T-cell (primary cell): ENCODE measurements at places on chromosomes 2 and 18. TPM values are rescaled to one million over a fixed set of nuclear protein-coding genes. Genes with fewer than 3 reads are reported as not detected.

DNA sequence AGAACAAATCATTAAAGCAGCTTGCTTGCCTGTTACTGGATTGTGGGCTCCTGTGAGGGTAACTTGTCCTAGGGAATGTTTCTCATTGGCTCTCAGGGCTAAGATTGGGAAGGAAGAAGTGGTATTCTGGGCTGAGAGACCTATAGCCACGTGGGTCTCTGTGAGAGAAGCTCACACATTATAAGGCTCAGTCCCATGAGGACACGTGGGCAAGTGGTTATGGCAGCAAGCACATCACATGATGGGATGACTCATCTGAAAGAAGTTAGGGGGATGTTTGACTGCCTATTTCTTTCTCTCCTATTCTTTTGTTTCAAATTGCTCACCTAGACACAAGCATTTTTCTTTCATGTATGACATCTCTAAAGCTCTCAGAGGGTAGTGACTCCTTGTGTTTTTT lies 418.0 kb upstream of the ST6GAL2 start:
- no peak for DNase-seq
- no peaks in the 10 kb centered on the region for H3K4me1 ChIP-seq
- no peak overlapping the region for H3K4me3 ChIP-seq

GRCh38 chr2:240284503-240285259 lies 144.2 kb upstream of the OTOS start:
- H3K27ac ChIP-seq, result no peak overlapping the region
- no peaks in the 10 kb centered on the region for H3K4me1 ChIP-seq
- DNase-seq, result no peak
- no peaks in the 10 kb centered on the region for H3K36me3 ChIP-seq

- peaks cover 30% of the 10 kb centered on the region for H3K27me3 ChIP-seq
- DNase-seq, result no peak
- no peaks in the 10 kb centered on the region for H3K36me3 ChIP-seq
- peaks cover 11% of the 10 kb centered on the region for H3K4me1 ChIP-seq
These were observed 17.5 kb downstream of the GNLY start for GRCh38 chr2:85711578-85712060.

- H3K36me3 ChIP-seq, result no peaks in the 10 kb centered on the region
- DNase-seq, result no peak
- H3K27me3 ChIP-seq, result peaks cover 2% of the 10 kb centered on the region
- H3K4me1 ChIP-seq, result no peaks in the 10 kb centered on the region
- no peak overlapping the region for H3K27ac ChIP-seq
- no peak overlapping the region for H3K4me3 ChIP-seq
These were observed 65.6 kb upstream of the RFX8 start for GRCh38 chr2:101540518-101540917.

- H3K27me3 ChIP-seq, result no peaks in the 10 kb centered on the region
- H3K27ac ChIP-seq, result no peak overlapping the region
- H3K4me3 ChIP-seq, result no peak overlapping the region
- no peak for DNase-seq
These were observed 65.4 kb upstream of the MCFD2 start for GRCh38 chr2:46980786-46981573.

DNA sequence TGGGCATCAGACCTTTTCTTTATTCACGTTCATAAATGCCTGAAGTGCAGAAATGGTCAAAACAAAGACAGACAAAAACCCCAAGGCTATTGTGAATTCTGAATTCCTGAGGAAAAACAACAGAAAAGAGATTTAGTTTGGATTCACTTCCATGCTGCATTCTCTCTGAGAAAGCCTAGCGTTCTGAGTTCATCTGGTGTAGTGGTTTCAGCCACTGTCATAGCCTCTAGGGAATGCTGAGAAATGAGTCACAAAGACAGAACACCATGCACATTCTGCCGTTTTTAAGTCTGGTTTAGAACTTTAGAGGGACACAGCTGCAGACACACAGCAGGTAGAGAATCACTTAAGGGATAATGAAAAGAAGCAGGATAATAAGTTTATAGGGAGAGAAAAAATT lies 93.8 kb downstream of the LRP1B start:
- no peak overlapping the region for H3K27ac ChIP-seq
- DNase-seq, result no peak
- H3K4me1 ChIP-seq, result no peaks in the 10 kb centered on the region
- H3K27me3 ChIP-seq, result no peaks in the 10 kb centered on the region
- no peaks in the 10 kb centered on the region for H3K36me3 ChIP-seq
- H3K4me3 ChIP-seq, result no peak overlapping the region

DNA sequence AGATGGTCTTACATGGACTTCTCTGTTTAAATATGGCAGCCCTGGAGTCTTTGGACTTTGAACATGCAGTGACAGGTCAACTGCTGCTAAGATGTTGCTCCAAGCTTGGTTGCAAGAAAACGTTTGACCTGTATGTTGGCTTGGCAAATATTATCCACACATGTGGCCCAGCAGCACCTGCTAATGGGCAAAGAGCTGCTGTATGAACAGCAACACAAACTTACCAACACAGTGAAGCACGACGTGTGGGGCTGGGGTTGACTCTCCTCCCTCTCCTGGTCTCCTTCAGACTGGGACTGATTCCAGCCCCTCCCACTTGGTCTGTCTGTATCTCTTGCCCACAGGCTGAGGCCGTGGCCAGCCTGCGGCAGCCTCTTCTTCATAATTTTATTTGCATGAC lies 3.8 kb downstream of the KCNE4 start:
- peaks cover 11% of the 10 kb centered on the region for H3K27me3 ChIP-seq
- H3K27ac ChIP-seq, result no peak overlapping the region
- no peaks in the 10 kb centered on the region for H3K36me3 ChIP-seq
- DNase-seq, result no peak

GRCh38 chr18:10950876-10951630 lies 198.3 kb downstream of the PIEZO2 start:
- H3K36me3 ChIP-seq, result no peaks in the 10 kb centered on the region
- no peak overlapping the region for H3K4me3 ChIP-seq
- H3K27me3 ChIP-seq, result no peaks in the 10 kb centered on the region
- no peak for DNase-seq
- H3K4me1 ChIP-seq, result no peaks in the 10 kb centered on the region

DNA sequence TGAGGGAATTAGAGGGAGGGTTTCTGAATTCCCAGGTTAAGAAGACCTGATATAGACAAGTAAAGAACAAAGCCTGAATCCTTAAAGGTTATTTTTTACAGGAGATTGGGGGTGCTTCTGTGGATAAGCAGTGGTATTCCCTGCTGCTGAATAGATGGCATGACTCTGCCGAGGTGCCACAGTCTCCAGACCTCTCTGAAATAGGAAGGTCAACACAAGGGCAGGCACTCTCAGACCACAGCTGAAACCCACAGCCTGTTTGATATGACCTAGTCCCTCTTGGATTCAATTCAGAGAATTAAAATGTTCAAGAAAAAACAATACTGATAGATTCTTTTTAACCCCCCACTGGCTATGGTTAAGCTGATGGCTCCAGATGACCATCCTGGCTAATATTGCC lies 259.3 kb downstream of the PTGR3 start:
- peaks cover 24% of the 10 kb centered on the region for H3K4me1 ChIP-seq
- no peaks in the 10 kb centered on the region for H3K27me3 ChIP-seq
- no peak overlapping the region for H3K4me3 ChIP-seq
- H3K36me3 ChIP-seq, result no peaks in the 10 kb centered on the region
- H3K27ac ChIP-seq, result no peak overlapping the region

GRCh38 chr2:222713002-222713401 lies 41.5 kb downstream of the MOGAT1 start:
- no peak for DNase-seq
- no peak overlapping the region for H3K4me3 ChIP-seq
- H3K4me1 ChIP-seq, result no peaks in the 10 kb centered on the region
- H3K36me3 ChIP-seq, result no peaks in the 10 kb centered on the region

- DNase-seq, result no peak
- H3K27ac ChIP-seq, result no peak overlapping the region
- H3K36me3 ChIP-seq, result no peaks in the 10 kb centered on the region
These were observed 4.9 kb downstream of the KCNE4 start for GRCh38 chr2:223056701-223057418.

DNA sequence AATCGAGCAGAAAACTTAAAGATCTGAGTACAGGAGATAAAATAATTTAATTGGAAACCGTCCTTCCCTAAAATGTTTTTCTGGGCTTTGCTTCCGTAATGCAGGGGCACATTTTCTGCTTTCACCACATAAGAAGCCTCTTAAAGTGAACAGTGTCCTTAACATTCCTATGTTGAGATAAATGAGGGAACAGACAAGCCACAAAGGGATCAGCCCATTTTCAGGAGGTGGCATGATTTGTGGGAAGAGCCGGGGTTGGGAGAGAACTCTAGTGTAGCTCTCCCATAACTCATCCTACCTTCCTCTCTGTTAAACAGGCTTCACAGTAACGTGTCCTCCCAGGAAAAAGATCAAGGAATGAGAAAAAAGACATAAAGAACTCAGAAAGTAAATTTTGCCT lies 56.9 kb upstream of the ACVR1C start:
- H3K36me3 ChIP-seq, result no peaks in the 10 kb centered on the region
- no peak overlapping the region for H3K4me3 ChIP-seq
- DNase-seq, result no peak
- H3K27me3 ChIP-seq, result no peaks in the 10 kb centered on the region
- H3K4me1 ChIP-seq, result no peaks in the 10 kb centered on the region

DNA sequence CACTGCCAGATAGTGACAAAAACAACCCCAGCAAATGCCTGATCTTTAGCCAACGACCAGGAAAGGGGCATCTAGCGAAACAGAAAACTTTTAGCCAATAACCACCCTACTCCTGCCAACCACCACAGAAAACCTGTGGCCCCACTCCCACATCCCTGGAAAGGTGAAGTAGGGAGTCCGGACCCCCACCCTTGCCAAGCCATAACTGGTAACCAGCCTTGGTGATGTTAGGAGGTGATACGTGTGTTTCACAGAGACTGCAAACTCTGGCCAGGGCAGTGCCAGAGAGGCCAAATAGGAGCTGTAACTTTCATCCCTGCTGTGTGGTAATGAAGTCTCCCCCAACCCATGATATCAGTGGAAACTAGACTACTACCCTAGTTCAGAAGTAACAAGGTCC lies 27.6 kb downstream of the SCTR start:
- peaks cover 19% of the 10 kb centered on the region for H3K27me3 ChIP-seq
- H3K4me1 ChIP-seq, result no peaks in the 10 kb centered on the region
- H3K4me3 ChIP-seq, result no peak overlapping the region
- H3K36me3 ChIP-seq, result no peaks in the 10 kb centered on the region

- no peak for DNase-seq
- peak overlapping the region; percentile 17 for H3K27ac ChIP-seq
- H3K36me3 ChIP-seq, result no peaks in the 10 kb centered on the region
- H3K27me3 ChIP-seq, result no peaks in the 10 kb centered on the region
These were observed 213.5 kb upstream of the ACVR2A start for GRCh38 chr2:147631294-147631693.

GRCh38 chr2:240906141-240906910 lies at the start of gene CROCC2:
CROCC2 (plus strand) TSS chr2:240906336; CDS start chr2:240906514, 178 bp downstream.
- no peaks in the 10 kb centered on the region for H3K27me3 ChIP-seq
- H3K4me3 ChIP-seq, result no peak within 1 kb of the TSS
- H3K27ac ChIP-seq, result no peak within 1 kb of the TSS

- peaks cover 27% of the 10 kb centered on the region for H3K36me3 ChIP-seq
- H3K27ac ChIP-seq, result no peak overlapping the region
- H3K27me3 ChIP-seq, result no peaks in the 10 kb centered on the region
- no peak for DNase-seq
These were observed 48.0 kb downstream of the LANCL1 start for GRCh38 chr2:210428393-210429179.

GRCh38 chr2:229641676-229642075 lies 72.7 kb downstream of the DNER start:
- no peak overlapping the region for H3K4me3 ChIP-seq
- no peaks in the 10 kb centered on the region for H3K36me3 ChIP-seq
- no peaks in the 10 kb centered on the region for H3K27me3 ChIP-seq
- DNase-seq, result no peak
- H3K27ac ChIP-seq, result no peak overlapping the region

DNA sequence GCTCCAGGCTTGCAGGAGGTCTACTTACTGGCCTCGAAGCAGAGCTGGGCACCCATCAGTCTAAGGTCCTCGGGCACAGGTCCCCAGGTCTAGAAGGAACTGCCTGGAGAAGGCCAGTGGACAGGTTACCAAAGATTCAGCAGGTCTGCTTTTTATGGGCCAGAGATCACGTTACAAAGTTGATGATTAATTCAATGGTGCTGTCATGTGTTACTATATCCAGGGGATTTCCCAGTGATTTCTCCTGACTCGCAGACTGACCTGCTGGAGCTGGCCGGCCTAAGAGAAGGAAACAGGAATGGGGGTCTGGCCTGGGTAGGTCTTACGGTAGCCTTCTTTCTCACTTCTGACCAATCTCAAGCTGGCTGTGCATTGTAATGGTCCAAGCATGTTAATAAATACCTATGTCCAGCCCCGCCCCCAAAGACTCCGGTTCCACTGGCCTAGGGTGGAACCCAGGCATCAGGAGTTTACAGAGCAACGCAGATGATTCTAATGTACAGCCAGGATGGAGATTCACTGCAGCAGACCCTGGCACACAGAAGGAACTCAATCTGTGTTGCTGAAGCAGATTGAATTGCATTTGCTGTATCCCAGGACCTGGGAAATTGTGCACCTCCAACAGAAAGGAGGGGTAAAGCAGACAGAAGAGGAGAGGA lies at the start of gene NEURL3:
Gene NEURL3, minus strand, starts transcription at position 127 of the 659 bp plus-strand sequence. Its CDS starts 71 bp downstream, at position 56.
- H3K4me3 ChIP-seq, result no peak within 1 kb of the TSS
- H3K27me3 ChIP-seq, result peaks cover 48% of the 10 kb centered on the region
- DNase-seq, result no peak
- H3K36me3 ChIP-seq, result no peaks in the 10 kb centered on the region
- H3K4me1 ChIP-seq, result peaks cover 5% of the 10 kb centered on the region

- no peak overlapping the region for H3K4me3 ChIP-seq
- no peak overlapping the region for H3K27ac ChIP-seq
- H3K4me1 ChIP-seq, result no peaks in the 10 kb centered on the region
- H3K36me3 ChIP-seq, result no peaks in the 10 kb centered on the region
- no peak for DNase-seq
These were observed 993.6 kb upstream of the NXPH2 start for GRCh38 chr2:139773720-139774277.

DNA sequence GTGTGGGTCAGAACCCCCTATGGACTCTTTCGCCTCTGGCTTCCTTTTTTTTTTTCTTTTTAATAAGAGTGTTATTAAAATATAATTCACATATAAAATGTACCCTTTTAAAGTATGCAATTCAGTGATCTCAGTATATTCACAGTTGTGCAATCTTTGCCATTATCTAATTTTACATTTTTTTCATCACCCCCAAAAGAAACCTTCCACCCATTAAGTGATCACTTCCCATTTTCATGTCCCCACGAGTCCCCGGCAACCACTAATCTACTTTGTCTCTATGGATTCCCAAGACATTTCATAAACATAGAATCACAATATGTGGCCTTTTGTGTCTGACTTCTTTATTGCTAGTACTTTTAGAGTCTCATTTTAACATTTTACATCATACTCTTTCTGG lies 38.7 kb upstream of the ANXA4 start:
- no peak for DNase-seq
- H3K4me3 ChIP-seq, result no peak overlapping the region
- H3K27me3 ChIP-seq, result no peaks in the 10 kb centered on the region
- peaks cover 3% of the 10 kb centered on the region for H3K4me1 ChIP-seq
- H3K36me3 ChIP-seq, result no peaks in the 10 kb centered on the region

- H3K27me3 ChIP-seq, result no peaks in the 10 kb centered on the region
- no peak overlapping the region for H3K4me3 ChIP-seq
- H3K4me1 ChIP-seq, result no peaks in the 10 kb centered on the region
- DNase-seq, result no peak
- H3K36me3 ChIP-seq, result no peaks in the 10 kb centered on the region
These were observed 119.5 kb downstream of the CCDC148 start for GRCh38 chr2:158337018-158337417.

GRCh38 chr18:77134611-77135010 lies 2.0 kb upstream of the MBP start:
- H3K4me1 ChIP-seq, result peaks cover 17% of the 10 kb centered on the region
- H3K27me3 ChIP-seq, result no peaks in the 10 kb centered on the region
- peaks cover under 1% of the 10 kb centered on the region for H3K36me3 ChIP-seq
- H3K27ac ChIP-seq, result peak overlapping the region; percentile 57
- H3K4me3 ChIP-seq, result no peak overlapping the region

RESP18 gene
- not detected for total RNA-seq

GALNT3 gene
- 5.5 TPM for total RNA-seq

MREG gene
- 7.5 TPM for total RNA-seq

SERPINB11 gene
- not detected for total RNA-seq

TXNDC2 gene
- total RNA-seq, result not detected
